ENCODE measurements at places on chromosomes 6 and 20.

- DNase-seq, result no peak
Measured at GRCh38 chr20:15927893-15928650, 645.2 kb downstream of the KIF16B start.

DNA sequence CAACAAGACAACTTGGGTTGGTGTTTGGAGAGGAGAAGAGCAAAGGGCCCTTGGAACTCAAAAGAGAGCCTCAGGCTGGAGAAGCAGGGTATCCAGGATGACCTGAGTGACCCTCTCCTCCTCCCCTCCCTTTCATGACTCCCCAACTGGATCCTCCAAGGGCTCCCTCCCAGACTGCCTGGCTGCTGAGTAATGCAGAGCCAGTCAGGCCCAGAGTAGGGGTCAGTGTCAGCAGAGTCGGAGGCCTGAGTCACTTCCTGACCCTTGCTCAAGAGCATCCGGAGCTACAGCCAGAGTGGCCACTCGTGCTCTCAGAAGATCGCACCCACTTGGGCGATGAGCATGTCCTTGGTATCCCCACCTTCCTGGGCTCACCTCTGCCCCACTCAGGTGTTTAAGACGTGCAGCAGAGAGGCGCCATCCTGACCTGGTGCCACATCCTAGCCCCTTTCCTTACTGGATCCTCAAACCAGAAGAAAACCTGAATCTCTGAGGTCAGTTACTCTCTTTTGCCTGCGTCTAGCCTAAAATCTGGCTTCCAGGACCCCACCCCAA, 2.8 kb upstream of the MAPK13 start:
- DNase-seq, result no peak

GRCh38 chr20:38034961-38035360, 1.4 kb downstream of the RPRD1B start:
- DNase-seq, result no peak

GRCh38 chr20:23125159-23125558, 39.0 kb upstream of the CD93 start:
- DNase-seq, result no peak

DNA sequence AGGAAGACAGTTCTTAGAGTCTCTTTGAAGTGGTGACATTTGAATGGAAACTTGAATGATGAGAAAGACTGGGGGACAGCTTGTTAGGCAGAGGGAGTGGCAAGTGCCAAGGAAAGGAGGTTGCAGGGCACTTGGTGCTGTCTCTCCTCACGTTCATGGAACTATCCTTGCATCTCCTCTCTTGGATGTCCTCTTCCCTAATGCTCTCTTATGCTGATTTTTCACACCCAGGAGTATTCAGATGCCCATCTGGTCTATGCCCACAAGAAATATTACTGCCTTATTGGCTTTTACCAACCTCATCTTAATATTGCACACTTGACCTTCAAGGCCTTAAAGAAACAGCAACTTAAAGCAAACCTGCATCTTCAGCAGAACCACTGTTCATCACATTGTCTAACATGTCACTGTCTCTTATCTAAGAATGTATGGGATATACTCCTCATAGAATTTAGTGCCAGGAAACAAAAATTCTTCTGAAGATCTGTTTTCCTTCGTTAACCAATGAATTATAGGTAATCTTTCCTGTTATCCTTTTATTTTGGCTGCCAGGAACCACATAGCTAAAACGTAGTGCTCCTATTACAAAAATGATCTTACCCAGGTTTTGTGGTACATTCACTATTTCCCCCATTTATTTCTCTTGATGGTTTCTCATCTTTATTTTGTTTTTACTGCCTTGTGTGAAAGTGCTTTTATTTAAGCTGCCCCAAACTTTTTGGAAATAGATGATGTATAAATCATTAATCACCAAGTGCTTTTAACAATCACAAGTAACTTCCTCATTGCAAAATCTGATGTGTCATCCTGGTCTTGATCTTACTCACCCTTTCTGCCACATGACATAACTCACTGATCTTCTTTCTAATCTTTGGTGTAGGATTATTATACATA, 12.8 kb downstream of the RGS17 start:
- no peak for DNase-seq

GRCh38 chr6:64580346-64580745, 944.7 kb downstream of the PHF3 start:
- DNase-seq, result no peak

DNA sequence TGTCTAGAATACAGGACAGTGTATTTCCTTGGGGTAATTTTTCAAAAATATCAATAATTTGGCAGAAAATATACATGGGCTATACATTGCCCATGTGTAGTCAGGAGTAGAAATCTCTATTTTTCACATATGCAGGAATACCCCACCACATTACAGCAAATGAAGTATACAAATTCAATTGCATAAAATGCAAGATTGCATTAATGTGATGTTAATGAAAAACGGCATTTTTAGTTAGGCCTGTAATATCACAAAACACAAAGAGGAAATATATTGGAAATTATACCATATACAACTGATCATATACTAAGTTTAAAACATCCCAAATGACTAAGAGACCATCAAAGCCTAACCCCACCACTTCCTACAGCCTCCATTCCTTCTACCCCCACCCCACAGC, 154.9 kb downstream of the SYNE1 start:
- no peak for DNase-seq

DNA sequence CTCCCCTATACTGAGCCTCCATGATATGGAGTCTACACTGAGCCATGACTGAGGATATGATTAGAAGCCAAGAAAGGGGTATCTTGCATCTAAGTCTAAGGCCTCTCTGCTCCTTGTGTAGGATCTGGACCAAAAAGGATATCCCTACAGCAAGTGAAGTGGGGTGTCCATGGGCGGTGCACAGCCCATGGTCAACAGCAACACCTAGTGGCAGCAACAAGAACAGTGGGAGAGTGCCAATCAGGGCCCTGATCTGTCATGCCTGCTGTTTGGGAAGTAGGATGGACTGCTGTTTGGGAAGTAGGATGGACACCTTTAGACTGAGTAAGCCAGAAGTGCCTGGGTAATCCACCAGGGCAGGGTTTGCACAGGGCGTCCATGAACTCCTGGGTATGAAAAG, 22.4 kb downstream of the PTGIS start:
- DNase-seq, result no peak

GRCh38 chr6:20159781-20160540, 52.3 kb downstream of the MBOAT1 start:
- DNase-seq, result no peak

- no peak for DNase-seq
Measured at GRCh38 chr20:53898556-53898931, 171.8 kb downstream of the BCAS1 start.

- no peak for DNase-seq
Measured at GRCh38 chr20:41650231-41650948, 32.2 kb upstream of the CHD6 start.

GRCh38 chr6:152004036-152004566, 196.6 kb downstream of the ESR1 start:
- no peak for DNase-seq

DNA sequence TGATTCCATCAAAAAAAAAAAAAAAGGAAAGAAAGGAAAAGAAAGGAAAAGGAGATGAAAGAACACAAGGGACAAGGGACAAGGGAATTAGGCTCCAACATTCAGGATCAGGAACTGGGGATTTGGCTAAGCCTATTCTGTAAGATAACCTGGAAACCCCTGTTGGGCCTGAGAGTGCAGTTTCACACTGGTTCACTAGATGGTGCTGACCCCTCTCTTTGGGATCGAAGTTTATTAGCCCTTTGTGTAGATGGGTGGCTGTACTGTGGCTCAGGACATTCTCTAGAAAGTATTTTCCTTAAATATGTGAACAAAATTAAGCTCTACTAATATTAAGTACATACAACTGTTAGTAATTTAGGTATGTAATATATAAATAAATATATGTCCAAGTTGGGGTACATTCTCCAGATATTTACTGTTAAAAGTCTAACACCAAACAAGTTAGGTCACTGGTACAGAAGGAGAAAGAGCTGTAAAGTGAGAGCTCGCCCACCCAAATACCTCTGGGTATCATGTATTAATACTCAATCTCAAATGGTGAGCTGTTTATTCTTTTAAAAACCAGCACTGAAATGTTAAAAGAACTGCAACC, 6.3 kb downstream of the OR2A4 start:
- DNase-seq, result no peak

DNA sequence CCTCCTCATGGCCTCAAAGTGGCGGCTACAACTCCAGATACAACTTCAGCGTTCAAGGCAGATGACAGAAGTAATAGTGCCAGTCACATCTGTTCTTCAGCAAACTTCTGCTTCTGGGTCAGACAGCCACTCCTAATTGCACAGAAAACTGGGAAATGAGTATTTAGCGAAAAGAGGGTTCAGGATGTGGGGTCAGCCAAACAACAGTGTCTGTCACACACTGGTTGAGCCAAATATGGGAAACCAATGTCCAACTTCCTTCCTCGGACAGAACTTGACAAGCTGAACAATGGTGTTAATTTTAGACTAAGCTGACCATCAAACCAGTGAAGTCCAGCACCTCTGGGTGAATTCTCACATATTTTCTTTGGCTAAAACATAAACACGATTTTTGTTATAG, 22.1 kb downstream of the NUDT3 start:
- no peak for DNase-seq

- DNase-seq, result no peak
Measured at GRCh38 chr20:5486377-5487054, 169.8 kb upstream of the PROKR2 start.

DNA sequence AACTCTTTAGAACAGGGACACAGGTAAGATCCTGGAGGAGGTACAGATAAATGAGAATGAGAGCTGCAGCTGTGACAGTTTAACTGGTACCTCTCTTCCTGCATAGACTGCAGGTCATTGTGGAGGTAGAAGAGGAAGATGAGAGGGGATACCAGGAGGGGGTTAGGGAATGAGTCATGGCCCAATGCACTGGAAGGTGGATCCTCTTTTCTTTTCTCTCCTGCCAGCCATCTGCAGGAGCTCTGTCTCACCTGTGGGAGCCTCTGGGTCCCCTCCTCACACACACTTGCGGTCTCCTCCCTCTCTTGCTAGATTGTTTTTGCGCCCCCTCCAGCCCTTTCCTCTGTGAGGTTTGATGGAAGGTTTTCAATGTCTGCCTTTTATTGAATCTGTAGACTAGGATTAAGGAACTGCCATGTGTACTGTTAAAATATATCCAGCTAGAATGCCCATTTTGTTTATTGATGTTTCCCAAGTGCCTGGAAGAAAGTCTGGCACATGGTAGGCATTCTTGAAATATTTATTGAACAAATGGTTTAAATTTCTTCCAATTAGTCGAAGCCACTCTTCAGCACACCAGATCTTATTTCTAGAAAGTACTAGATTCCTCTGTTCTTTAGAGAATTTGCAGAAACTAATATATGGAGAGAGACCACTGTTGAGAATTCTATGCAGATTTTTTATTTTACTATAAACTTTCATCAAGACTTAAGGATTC, 13.0 kb downstream of the C6orf163 start:
- DNase-seq, result no peak

DNA sequence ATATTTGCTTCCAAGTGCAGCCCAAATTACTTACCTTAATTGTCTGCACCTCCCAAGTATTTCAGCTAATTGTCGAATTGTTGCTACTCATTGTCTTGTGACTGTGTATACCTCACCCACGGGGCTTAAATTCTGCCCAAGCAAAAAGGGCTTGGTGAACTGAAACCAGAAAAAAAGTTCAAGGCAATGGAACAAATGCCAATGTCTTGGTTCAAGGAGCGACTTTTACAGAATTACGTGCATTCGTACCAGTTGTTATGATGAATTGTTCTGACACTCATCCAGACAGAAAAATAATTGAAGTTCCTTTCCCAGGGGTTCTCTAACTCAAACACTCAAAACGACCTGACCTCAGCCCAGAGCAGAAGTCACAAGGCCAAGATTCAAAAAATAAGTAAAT, 13.9 kb upstream of the PXDC1 start:
- DNase-seq, result no peak

DNA sequence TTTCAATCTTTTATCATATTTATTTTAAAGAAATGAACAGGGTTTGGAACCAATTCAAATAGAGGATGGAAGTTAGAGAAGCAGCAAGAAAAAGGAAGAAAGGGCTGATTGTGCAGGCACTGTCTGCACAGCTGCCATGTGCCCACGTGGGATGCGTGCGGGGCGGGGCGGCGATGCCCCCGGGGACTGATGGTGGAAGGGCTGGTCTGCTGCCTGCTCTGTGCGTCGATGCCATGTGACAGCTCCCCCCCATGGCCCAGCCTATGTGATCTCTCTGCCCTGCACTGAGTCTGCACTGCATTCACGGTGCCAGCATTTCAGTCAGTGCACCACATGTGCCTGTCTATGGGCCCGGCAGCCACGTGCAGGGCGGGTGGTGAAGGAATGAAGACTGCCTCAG, 96.4 kb downstream of the IRF4 start:
- no peak for DNase-seq

Measured in activated CD4-positive, alpha-beta T cell treated with anti-CD3 and anti-CD28 coated beads for 4 hours (primary cell).